Non-pigmented ciliary epithelial cell (primary cell): ENCODE measurements at places on chromosomes 11 and 22.

DNA sequence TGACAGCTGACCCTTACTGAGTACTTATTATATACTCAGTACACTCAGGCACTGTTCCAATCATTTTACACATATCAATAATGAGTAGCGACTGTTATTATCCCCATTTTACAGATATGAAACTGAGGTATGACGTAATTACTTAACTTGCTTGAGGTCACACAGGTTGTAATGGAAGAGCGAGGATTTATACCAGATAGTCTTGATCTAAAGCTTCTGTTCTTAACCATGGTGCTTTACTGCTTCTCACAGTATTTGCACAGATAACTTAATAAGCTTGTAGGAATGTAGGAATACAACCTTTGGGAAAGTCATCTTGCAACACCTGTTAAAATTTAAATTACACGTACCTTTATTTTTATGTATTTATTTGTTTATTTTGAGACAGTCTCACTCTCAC, 31.7 kb upstream of the TMEM135 start:
- no peak for DNase-seq

GRCh38 chr11:66639066-66639813, 737 bp downstream of the RBM4 start:
- no peak for DNase-seq

- peak; percentile 51 for DNase-seq
Measured at GRCh38 chr22:39174498-39175352, 22.2 kb upstream of the CBX7 start.

- peak; percentile 5 for DNase-seq
Measured at GRCh38 chr11:87180742-87181141, 143.0 kb downstream of the TMEM135 start.
